Stimulated activated CD8-positive, alpha-beta memory T cell treated with anti-CD3 and anti-CD28 coated beads, Interleukin-7, amount 100 ng/mL, for 4 hours (primary cell): ENCODE measurements at places on chromosomes 12 and 14.

GRCh38 chr12:132428936-132429601, 60.9 kb upstream of the FBRSL1 start:
- no peak for DNase-seq

DNA sequence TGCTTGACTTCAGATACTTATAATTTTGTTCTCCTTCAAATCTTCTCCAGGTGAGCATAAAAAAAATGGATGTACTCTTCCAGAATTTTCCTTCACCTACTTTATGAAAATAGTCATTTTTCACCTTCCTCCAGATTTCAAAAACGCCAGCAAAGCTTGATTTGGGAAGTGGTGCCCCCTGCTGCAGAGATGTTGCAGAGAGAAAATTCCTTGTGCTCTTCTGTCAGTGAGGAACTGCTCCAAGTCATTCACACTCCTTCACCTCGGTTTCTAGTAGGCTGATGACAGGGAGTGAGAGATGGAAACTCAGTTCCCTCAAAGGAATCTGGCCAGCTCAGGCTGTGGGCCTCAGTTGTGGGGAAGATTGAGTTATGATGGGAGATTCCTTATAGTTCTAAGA, 24.2 kb upstream of the RNASE3 start:
- no peak for DNase-seq

DNA sequence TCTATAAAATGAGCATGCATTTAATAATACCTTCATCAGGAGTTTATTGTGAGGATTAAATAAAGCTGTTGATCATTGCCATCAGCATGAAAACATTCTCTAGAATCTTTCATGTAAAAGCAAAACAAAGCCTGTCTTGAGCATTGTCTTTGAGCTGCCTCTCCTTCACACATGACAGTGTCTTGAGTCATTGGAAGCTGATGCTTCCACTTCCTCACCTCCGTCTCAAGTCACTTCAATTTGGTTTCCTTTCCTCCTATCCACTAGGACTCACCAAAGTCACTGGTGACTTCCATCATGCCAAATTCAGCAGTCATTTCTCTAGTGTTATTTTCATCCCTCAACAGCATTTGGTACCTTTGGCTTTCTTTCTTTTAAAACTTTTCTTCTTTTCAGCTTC, 31.6 kb upstream of the MYBPC1 start:
- no peak for DNase-seq

- no peak for DNase-seq
Measured at GRCh38 chr12:75917083-75917482, 114.5 kb downstream of the PHLDA1 start.

GRCh38 chr12:55673638-55674037, 34.1 kb downstream of the ITGA7 start:
- no peak for DNase-seq

GRCh38 chr12:70402597-70402996, 36.5 kb downstream of the KCNMB4 start:
- no peak for DNase-seq

- DNase-seq: no peak
Measured at GRCh38 chr12:22374508-22374907, 40.0 kb upstream of the ST8SIA1 start.
